Activated T-cell treated with anti-CD3 and anti-CD28 coated beads, Interleukin-2, amount 50 U/mL, for 4 hours (primary cell): ENCODE measurements at places on chromosomes 3 and 15. TPM values are rescaled to one million over a fixed set of nuclear protein-coding genes. Genes with fewer than 3 reads are reported as not detected.

Gene FAM227B
- total RNA-seq = 1.6 TPM

- DNase-seq = no peak
Measured at GRCh38 chr3:6220447-6220846, 640.5 kb upstream of the GRM7 start.

- no peak for DNase-seq
Measured at GRCh38 chr3:58292866-58293265, 13.2 kb upstream of the RPP14 start.

DNA sequence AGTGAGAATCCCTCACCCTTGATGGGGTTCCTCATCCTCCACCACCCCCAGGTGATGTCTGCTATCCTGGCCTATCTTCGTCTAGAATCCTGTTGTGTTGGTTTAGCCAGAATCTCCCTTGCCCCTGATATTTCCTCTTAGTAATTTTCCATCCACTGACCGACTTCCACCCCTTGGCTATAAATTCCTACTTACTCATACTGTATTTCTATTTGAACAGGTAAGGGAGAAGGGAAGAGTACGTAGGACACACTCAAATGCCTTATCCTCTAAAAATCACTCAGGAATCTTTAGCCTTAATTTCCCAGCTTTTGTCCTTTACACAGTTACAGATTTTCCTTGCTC lies 678 bp upstream of the TFG start:
- no peak for DNase-seq
